ENCODE measurements at places on chromosomes 11 and 22.

- no peak for DNase-seq
These were observed 546.2 kb upstream of the B3GAT1 start for GRCh38 chr11:134958336-134958640.

DNA sequence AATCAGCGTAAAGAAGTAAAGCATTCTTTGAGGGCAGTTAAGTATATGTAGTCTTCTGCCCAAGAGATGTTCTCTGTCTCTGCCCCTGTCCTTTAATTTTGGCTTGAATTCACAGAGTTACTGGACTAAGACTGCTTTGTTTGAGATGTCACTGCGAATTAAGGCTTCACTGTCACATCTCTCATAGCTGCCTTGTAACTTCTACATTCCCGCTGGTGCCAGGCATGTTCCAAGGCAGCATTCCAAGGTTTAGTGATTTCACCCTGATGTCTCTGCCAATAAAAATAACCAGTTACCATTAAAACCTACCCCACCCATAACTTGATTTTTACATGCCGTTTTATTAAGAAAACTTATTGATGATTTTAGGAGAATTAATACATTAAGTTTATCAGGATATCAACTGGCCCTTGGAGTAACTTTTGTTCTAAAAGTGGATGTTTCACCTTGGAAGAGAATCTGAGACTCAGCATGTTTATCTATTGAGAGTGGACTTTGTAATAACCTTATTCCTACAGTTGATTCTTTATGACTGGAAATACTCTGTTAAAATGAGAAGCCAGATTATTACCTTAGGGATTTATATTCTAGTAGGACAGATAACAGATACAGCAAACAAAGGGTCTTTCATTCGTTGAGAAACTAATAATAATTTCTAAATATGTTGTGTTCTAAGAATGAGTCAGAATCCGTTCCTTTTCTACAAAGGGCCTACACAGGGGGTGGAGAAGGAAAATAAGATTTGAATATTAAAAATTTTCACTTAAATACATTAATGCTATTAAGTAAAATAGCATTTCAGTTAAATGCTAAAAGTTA lies 110.2 kb downstream of the UVRAG start:
- DNase-seq, result no peak

GRCh38 chr11:19352072-19352770 lies 111.5 kb upstream of the E2F8 start:
- DNase-seq, result no peak

DNA sequence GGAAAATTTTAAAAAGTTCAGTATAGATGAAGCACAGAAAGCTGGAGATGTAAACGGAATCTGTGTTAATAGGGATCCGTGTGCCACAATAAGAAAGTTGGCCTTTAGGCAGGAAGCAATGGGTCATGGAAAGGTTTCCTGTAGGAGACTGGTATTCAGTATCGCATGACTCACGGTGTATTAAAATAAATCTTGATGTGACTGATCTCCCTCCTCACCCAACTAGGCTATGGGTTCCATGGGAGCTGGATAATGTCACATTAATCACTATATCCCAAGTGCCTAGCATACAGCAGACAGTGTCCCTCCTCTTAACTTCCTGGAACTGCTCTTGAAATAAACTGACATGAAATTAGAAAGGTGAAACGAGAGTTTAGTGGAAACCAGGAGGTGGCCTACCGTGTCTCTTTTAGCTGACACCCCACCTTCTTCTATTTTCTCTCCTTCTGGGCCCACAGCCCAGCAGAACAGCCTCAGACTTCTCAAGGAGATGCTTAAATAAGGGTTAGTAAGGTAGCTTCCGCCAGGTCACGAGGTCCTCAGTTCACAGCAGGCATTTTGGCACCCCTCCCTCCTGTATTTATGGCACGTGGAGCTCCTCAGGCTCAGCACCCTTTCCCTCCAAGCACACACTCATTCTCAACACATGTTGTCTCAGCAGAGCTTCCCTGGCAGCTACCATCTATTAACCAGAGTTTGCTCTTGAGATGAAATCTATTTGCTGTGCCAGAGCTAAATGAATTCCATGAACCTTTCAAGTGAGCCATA lies 118.8 kb downstream of the NXPE2 start:
- no peak for DNase-seq

DNA sequence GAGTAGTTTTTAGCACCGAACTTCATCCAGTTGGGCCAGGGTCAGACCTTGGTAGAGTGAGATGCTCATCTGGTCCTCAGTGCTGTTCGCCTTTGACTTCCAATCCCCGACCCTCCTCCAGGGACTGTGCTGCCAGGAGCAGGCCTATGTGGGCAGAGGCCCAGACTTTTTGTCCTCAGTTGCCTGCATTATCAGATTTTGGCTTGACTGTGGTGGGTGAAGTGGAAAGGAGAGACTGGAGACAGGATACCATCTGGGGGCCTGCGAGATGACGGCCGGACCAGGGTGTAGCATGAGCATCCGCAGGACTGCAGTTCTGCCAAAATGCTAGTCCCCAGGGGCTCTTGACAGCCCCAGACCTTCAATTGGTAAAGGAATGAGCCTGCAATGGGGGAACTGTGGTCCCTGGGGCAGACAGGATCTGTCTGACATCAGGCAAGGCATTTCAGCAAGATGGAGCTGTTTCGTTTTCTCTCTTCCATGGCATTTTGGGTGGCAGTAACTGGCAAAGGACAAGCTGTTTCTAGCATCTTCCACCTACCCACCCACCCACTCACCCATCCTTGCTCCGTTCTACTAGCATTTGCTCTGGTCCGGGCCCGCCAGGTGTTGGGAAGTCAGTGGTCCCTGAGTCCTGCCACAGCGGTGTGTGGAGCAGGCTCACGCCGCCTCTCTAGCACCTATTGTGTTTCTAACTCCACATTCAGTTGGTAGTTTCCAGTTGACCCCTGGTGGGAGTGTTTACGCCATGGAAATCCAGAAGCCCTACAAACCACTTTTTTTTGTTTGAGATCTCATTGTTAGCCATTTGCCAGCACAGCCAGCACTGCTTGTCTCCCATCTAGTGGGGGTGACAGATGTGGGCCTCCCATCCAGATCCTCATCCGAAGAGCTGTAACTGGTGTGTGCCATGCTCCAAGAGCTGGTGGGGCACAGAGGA lies 53.5 kb downstream of the OTOG start:
- DNase-seq, result no peak

GRCh38 chr11:3152471-3153110 lies 12.5 kb downstream of the OSBPL5 start:
- no peak for DNase-seq

- DNase-seq, result no peak
These were observed 30.1 kb downstream of the ANO1 start for GRCh38 chr11:70108250-70108649.

DNA sequence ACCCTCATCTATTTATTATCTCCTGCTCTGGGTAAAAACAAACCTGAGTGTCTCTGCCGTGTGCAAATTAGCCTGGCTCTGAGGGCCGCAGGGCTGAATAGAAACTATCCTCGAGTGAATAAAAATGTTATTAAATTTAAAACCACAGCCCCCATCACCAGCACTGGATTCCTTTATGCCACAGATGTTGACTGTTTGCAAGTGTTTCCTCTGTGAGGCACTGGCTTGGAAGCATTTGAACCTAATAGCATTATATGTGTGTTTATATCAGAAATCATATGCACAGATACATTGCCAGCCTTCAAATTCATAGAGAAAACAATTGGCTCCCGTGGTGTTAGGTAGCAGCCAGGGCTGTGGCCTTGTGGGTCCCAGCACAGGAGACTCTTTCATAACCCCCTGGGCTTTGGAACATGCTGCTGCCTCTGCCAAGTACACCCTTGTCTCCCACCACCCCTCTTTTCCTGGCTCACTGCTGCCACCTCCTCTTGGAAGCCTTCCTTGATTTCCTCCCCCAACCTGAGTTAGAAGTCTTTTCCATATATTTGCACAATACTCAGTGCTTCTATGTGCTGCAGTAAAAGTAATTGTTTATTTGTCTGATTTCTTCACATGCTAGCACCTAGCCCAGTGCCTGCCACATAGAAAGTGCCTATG lies 294.4 kb downstream of the DDX10 start:
- DNase-seq, result no peak

- peak; percentile 14 for DNase-seq
These were observed 51.5 kb downstream of the LHFPL7 start for GRCh38 chr22:24894998-24895397.

GRCh38 chr11:60482361-60482760 lies 10.2 kb upstream of the MS4A12 start:
- DNase-seq, result no peak

- DNase-seq, result no peak
These were observed 49.8 kb upstream of the CHRNA10 start for GRCh38 chr11:3720997-3721396.

- no peak for DNase-seq
These were observed 317.8 kb downstream of the BUD13 start for GRCh38 chr11:116454951-116455350.

- no peak for DNase-seq
These were observed 8.7 kb upstream of the PAX6 start for GRCh38 chr11:31819621-31820437.

Measured in kidney epithelial cell (primary cell).